ENCODE measurements at places on chromosomes 16 and 17.
A peak's percentile ranks its signal among the peaks of the same experiment; 100 is the strongest.

- DNase-seq = no peak
Observed at GRCh38 chr16:89855301-89855945, 18.0 kb upstream of the TCF25 start.

- no peak for DNase-seq
Observed at GRCh38 chr17:65690626-65691310, 129.3 kb upstream of the AXIN2 start.

DNA sequence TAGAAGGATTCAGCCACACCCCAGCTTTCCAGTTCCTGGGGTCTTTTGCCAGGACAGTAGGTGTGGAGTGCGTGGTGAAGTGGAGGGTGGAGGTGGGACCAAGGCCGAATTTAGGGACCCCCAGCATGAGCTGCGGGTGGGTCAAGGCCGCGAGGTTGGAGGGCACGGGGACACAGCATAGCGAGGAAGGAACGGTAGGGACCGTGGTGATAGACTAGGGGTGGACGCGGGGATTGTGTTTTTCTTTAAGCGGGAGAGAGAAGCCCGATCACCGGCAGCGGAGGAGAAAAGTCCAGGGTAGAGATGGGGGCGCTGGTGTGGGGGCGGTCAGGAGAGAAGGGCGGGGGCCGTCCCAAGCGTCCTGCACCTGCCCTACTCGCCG lies 261 bp upstream of the B4GALNT2 start:
- DNase-seq = no peak

- peak; percentile 88 for DNase-seq
Observed at GRCh38 chr16:57807968-57808528, 5.8 kb upstream of the KIFC3 start.

GRCh38 chr16:77213542-77214106 lies 14.4 kb downstream of the SYCE1L start:
- no peak for DNase-seq

GRCh38 chr16:631808-632358 lies 1.1 kb downstream of the WFIKKN1 start:
- no peak for DNase-seq

GRCh38 chr16:88643644-88643932 lies 5.2 kb downstream of the IL17C start:
- DNase-seq = no peak

DNA sequence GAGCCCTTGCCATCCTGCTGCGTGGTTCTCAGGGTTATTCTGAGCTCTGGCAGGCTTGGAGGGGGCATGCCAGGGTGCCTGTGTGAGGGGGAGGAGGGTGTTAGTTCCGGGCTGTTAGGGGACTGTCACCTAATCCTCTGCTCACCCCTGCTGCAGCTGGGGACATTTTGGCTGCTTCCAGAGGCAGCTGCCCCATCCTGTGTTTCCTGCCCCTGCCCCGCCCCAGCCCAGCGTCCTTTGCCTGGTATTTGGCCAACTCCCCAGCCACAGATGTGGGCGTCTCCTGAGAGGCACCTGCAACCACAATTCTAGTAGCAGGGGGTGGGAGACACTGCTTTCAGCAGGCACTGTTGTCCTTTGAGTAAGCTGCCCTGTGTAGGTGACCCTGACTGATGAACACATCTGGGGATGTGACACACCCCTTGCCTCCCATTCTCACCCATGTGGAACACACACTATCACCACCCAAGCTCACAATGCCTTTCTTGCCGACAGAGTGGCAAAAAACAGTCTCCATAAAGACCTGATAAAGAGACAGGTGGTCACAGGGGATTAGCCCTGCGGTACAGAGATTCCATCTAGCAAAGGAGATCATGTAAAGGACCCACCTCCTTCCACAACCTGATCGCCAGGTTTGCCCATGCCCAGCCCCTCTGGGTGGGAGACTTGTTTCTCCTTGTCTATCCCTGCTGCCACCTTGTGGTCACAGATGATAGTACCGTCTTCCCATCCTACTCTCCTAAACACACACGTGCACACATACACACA lies at the start of gene CHRNE:
Gene CHRNE, minus strand, starts transcription at position 48 of the 768 bp plus-strand sequence. Its CDS starts 35 bp downstream, at position 13.
- peak; percentile 78 for DNase-seq

DNA sequence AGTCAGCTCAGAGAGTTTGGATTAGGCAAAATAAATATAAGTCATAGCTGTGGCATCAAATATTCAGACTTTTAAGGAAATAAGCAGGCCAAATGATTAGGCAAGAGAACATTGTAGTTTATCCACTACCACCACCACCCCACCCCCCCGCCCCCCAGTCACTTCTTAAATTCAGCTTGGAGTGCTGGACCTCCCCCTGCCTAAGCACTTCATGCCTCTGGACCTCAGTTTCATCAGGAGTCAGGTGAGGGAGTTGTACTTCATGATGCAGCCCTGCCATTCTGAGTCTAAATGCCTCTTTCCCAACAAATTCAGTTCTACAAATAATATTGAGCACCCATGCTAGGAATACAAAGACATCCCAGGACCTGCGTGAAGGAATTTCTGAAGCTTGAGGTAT lies 2.0 kb downstream of the POLR2C start:
- DNase-seq = no peak

DNA sequence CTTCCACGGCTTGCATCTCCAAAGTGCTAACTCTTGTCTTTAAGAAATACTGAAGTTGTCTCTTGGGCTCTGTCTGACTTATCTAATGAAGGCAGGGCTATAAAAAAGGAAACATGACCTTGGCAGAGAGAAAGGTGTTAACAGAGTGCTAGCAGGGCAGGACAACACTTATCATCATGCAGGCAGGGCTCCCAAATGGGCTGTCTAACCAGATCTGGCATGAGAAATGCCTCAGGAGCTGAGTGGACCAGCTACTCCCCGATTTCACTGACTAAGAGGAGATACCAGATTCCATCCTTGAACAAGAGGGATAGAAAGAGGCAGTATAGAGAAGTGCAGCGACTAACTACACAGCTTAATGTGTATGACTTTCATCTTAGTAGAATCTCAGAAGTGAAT lies 32.6 kb downstream of the PMP22 start:
- no peak for DNase-seq
